ENCODE measurements at places on chromosomes 2 and 18.

DNA sequence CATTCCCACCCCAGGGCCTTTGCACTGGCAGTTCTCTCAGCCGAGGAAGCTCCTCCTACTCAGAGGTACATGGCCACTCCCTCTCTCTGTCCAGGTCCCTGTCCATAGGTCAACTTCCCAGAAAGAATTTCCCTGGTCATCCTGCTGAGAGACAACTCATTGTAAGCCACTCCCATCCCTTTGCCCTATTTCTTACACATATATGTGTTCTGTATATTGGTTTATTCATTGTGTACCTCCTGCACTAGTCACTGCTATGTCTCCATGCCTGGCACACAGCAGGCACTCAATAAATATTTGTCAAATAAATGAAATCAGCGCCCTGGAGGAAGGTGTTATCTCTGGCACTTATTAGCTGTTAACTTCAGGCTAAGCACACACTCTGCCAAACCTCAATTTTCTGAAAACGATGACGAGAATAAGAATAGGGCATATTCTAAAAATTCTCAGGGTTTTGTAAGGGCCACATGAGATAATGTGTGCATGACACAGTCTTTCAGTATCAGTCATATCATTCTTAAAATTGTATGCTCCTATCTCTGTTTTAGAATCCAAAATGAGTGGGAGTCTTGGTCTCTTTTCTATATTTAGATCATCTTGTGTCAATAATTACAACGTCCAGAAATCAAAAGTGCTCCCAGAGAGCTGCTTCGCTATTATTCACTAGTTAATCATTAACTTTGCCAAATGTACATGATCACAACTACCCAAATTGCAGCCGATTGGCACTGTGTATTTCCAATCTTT is 198.0 kb downstream of the ALK start:
- DNase-seq = no peak

GRCh38 chr18:37854396-37854795 is 288.8 kb upstream of the CELF4 start:
- DNase-seq = no peak

DNA sequence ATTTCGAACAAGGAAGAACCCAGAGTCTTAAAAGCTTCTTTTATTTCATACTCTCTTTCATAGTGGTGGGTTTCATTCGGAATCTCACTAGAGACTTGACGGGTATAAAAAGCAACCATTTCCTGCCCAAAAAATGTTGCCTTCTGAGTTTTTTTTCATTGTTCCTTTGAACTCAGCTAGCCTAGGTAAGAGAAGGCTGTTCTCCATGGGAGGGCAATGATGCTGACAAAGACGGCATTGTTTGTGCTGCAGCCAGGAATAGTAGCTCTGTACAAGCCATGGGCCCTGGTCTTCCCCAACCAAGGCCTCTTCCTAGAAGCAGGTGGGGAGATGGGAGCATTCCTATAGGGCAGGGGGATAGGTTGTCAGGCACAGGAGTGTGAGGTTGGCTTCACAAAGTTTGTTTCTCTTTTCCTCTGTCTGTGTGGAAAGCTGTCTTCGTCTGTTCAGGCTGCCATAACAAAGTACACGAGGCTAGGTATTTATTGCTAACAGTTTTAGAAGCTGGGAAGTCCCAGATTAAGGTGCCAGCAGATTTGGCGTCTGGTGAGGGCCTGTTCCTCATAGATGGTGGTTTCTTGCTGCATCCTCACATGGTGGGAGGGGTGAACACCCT is 405.1 kb downstream of the NBAS start:
- DNase-seq = no peak

DNA sequence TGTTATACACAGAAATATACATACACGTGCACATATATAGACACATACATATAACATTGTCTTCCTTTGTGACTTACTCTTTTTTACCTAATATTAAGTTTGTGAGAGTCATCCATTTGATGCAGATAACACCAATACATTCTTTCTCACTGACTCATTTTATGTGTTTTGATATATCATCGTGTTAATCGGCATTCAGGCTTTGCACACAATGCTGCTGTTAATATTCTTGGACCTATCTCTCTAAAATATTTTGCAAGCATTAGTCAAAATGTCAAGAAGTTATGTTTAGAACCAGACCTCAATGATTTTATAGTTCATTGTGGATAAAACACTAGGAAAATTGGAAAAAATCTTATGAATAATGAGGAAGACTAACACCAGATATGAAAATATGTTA is 441.1 kb downstream of the LRATD1 start:
- no peak for DNase-seq

DNA sequence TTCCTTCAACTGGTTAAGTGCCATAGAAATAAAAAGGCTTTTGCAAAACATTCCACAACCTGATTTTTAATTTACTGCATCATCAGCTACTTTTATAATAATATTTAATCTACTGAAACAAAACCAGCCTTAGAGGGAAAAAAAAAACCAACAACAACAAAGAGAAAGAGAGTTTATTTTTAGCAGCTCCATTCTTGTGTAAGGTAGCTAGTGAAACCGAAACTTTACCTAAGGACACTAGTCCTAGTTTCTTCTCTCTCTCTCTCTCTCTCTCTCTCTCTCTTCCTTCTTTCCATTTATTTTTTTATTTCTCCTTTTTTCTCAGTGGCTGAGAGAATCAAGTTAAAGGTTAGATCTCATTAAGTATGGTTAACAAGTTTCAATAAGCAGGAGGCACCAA is 21.4 kb downstream of the EN1 start:
- no peak for DNase-seq

DNA sequence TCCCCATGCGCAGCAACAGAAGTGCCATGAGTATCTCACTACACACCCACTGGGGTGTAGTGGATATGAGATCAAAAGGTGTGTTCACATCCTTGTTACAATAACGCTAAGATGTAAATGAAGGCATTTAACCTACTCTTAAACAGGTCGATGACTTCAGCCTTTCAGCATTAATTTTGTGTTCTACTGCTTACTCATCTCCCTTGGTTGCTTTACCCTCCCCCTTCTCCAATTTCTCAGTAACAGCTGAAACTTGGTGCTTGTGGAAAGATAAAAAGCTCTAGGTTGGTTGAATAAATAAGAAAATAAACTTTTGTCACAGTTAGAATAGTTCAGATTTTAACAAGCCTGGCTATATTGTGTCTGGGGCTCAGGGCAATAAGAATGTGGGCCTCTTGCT is 147.5 kb upstream of the SESTD1 start:
- no peak for DNase-seq

DNA sequence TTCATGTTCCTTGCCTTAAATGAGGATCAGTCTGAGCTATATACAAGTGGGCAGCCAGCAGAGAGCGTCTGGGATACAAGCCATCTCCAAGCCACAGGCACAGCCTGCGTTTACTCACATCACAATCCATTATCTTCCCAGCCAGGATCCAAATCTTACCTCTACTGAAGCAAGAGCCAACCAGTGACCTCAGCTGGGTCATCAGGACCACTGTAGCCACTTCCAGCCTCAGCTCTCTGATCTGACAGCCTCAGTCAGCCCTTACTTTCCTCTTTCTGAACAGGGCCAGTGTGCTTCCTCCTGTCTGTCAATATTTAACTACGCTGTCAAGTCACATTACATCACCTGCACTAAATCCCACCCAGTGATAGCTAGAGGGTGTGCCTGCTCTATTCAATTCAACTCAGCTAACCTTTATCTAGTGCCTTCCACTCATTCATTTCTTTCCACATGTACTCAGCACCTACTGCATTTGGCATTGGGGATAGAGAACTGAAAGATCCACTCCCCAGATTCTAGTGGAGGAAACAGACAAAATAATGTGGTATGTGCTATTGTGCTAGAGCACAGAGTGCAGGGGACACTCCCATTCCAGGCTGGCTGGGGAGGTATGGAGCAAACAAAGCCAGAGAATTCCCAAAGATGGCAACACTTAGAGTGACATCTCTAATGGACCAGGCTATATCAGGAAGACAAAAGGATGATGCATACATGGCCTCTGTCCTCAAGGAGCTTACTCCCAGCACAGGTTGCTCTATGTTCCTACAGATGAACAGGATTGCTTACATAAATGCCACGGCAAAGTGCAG is 146.5 kb downstream of the NCKAP5 start:
- DNase-seq = peak; percentile 82

- no peak for DNase-seq
Measured at GRCh38 chr2:205681401-205682238, 681 bp upstream of the NRP2 start.

DNA sequence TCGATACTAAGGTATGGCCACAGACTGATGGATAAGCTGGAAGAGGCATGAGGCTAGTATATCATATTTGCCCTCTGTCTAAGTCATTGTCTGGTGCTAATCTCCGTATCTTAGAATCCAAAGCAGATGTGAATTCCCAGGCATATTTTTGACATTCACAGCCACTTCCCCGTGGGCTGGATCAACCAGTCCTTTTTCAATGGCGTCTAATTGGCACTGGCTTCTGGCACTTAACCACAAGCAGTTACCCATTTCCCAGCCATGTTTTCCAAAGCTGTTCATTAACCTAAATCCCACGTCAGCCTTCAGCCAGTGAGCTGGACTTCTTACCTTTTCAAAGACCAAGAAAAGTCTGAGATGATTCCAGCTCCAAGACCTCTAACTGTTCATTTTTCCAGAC is 20.7 kb upstream of the ZNF407 start:
- DNase-seq = no peak

DNA sequence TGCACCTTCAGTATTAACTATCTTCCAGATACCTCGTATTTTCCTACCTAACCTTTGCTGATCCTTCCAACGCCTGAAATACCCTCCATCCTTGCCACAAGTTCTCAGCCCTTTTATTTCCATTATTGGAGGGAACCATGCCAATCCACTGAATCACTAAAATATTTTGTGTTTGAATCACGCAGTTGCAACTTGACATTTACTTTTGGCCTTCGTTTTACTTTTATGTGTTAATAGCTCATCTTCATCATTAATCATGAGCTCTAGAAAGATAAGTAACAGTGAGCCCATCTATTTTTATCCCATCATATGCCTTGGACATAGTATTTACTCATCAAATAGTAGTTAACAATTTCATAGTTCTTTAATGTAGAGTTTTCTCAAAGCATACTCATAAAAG is 463.2 kb downstream of the THSD7B start:
- DNase-seq = no peak

- DNase-seq = no peak
Measured at GRCh38 chr2:69740502-69740951, 1.4 kb upstream of the ANXA4 start.

- no peak for DNase-seq
Measured at GRCh38 chr2:242002944-242003343, 133.4 kb downstream of the RTP5 start.

DNA sequence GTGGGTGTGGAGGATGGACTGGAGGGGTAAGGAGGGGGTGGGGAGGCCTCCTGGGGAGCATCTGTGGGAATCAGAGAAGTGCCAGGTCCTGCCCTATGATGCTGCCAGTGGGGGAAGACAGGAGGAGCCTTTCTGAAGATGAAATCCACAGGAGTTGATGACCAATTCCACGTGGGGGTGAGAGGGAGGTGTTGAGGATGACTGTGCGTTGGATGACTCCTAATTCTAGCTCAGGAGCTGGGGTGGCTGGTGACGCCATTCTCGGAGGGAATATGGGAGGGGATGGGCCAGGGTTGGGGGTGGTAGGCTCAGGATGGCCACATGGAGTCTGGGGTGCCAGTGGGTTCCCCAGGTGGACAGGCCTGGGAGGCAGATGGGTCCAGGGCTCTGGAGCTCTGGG is 32.3 kb downstream of the EMX1 start:
- DNase-seq = no peak

DNA sequence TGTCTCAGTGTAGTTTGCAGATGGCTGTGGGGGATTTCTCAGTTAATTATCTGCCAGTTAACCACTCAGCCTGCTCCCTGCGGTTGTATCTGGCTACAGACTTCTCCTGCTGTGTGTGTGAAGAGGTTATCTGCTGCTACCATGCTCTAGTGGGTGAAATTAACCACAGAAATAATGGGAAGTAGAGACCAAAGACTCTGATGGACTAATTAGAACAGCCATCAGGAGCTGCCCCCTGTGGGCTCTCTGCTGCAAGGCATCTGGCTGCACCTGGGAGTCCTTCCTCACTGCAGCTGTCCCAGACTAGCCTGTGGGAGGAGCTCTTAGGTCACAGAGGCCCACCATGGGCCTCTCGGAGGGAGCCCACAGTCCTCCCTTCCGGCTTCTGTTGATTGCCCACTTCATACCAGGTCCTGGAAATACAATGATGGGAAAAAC is 66.6 kb downstream of the CTIF start:
- no peak for DNase-seq

GRCh38 chr2:231883468-231883881 is 42.7 kb downstream of the NPPC start:
- peak; percentile 22 for DNase-seq

- DNase-seq = no peak
Measured at GRCh38 chr2:48248251-48248933, 281.6 kb upstream of the STON1 start.

DNA sequence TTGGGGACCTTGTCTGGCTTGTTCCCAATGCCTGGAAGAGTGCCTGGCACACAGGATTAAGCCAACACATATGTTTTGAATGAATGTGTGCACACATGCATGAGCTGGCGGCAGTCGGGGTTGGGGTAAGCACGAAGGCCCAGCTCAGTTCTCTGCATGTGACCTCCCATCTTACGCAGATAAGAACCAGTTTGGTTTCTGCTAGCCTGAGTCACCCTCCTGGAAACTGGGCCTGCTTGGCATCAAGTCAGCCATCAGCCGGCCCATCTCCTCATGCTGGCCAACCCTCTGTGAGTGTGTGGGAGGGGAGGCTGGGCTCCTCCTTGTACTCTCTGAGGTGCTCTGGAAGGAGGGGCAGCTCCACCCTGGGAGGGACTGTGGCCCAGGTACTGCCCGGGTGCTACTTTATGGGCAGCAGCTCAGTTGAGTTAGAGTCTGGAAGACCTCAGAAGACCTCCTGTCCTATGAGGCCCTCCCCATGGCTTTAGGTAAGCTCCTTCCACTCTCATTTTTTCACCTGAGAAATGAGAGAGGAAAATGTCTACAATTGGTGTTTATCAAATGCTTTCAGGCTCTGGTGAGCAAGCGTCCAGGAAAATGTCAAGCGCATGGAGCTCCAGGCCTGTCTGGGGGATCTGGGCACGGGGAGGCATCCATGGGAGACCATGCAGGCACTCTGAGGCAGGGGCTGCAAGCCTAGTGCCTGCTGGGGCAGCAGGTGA is 9.7 kb upstream of the IL1RN start:
- no peak for DNase-seq

GRCh38 chr2:12168791-12169388 is 422.5 kb downstream of the LPIN1 start:
- no peak for DNase-seq

- DNase-seq = no peak
Measured at GRCh38 chr2:74546004-74546403, 7.7 kb downstream of the LOXL3 start.

DNA sequence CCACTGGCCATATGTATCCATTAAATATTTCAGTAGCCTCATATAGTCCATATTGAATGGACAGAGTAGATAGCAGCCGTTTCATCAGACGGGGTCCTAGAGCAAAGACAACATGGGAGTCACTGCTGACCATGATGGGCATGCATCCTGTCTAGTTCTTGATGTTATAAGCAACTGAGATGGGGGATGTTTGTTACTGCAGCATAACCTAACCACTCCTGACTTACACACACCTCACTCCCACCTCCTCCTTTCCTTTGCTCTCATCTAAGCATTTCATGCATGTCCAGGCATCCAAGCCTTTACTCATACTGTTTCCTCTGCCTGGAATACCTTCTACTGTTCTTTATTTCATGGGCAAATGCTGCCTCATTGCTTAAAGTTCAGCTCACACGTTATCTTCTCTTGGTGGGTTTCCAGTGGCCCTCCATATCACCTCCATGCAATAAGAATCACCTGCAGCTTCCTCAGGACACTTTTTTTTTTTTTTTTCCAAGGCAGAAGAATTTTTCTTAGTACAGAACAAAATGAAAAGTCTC is 87.8 kb downstream of the DDX1 start:
- DNase-seq = no peak

- no peak for DNase-seq
Measured at GRCh38 chr18:26335571-26336487, 109.6 kb downstream of the TAF4B start.
